ENCODE measurements at places on chromosomes 6 and 20.
A peak's percentile ranks its signal among the peaks of the same experiment; 100 is the strongest.

DNA sequence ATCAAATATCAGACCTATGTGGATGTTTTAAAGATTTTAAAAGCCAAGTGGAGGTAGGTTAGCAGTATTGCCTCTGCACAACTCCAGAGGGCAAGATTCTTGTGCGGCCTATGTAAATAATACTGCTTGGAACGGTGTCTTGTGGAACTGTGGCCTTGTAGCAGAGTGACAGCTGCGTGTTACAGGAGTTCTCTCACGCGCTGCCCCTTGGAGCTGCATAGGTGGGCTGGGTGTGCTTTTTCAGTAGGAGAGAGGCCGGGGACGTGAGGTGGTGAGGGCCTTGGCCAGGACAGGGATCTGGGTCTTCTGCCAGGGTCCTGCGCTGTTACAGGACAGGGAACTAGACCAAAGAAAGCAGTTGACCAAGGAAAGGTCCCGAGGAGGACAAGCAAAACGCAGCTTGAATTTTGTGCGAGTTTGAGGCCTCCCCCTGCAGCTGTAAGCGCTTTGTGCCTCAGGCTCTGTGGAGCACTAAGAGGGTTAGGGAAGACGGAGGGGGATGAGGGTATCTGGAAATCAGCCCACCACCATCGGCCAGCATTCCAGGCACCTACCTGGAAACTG, 1.5 kb downstream of the TMEM181 start:
- no peak for DNase-seq

- no peak for DNase-seq
Measured at GRCh38 chr6:13180538-13180937, 147.8 kb downstream of the TBC1D7 start.

DNA sequence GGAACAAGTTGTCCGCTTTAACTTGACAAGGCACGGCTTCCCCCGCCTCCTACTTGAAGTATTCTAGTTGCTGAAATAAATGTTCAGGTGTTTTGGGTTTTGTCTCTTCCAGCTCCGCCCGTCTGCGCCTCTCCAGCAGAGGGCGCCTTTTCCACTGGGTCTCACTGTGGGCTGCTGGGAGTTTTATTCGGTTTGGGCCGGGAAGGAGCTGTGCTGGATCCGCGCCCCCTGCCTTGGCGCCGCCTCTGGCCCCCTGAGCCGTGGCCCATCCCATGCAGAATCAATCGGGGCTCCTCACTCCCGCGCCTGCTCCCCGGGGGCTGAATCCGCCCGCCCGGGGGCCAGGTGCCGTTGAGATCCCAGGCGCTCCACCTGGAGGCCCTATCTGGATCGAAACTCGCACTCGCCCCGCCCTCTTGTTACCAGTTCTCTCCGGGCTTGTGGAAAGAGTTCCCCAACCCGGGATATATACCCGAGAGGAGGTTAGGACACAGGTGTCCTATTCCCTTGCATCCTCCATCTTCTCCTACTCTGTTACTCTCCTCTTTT, 51.0 kb upstream of the TCF21 start:
- peak; percentile 42 for DNase-seq

DNA sequence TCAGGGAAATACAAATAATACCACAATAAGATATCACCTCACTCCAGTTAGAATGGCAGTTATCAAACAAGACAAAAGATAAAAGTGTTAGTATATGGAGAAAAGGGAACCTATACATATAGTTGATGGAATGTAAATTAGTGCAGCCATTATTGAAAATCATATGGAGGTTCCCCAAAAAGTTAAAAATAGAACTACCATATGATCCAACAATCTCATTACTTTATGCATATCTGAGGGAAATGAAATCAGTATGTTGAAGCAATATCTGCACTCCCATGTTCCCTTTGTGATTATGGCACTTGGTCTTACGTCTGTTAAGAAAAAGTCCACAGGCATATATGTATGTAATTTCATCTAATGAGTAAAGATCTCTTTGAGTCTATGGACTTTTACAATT, 96.9 kb downstream of the STXBP5 start:
- no peak for DNase-seq

DNA sequence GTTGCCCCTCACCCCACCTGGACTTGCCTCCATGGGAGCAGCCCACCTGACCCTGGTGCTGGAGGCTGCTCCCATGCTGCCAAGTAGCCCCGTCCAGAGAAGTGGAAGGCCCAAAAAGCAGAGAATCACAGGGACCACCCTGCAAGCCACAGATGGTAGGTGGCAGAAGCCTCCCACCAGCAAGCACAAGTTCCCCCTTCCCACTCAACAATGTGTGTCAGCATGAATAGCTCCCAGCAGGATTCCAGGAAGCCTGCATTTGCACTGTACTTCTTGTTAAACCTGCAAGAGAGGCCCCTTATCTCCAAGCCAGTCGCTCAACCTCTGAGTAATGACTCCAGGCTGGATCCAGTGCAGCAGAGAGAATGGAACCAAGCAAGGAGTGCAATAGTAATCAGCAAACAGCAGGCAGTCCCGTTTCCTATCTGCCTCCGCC, 180.8 kb upstream of the CST7 start:
- DNase-seq: peak; percentile 29

GRCh38 chr20:58647162-58647795, 3.8 kb upstream of the STX16 start:
- no peak for DNase-seq

- DNase-seq: peak; percentile 74
Measured at GRCh38 chr6:144415835-144416237, 130.7 kb downstream of the UTRN start.

DNA sequence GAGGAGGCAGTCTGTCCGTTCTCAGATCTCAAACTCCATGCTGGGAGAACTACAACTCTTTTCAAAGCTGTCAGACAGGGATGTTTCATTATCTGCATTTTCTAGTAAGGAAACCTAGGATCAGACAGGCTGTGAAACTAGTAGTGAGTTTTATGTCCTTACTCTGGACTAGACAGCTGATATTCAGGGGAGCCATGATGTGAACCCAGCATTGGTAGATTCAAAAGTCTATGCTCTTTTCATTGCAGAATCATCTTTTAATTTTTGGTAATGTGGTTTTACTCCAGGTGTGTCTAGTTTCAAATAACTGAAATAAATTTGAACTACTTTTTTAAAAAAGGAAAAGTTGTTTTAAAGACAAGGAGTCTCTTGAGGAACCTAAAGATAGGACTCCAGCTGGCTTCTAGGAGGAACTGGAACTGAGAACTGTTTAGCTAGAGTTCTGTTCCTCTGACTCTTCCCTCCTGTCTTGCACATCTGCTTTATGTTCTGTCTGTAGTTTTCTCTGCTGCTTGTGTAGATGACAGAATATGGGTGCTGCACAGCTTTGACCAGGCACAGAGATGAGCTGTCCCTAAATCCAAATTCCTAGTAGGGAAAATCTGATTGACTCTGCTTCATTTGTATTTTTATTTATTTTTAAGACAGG, 27.8 kb upstream of the RNF144B start:
- DNase-seq: no peak

GRCh38 chr6:35633579-35634089, 55.1 kb downstream of the FKBP5 start:
- DNase-seq: no peak

DNA sequence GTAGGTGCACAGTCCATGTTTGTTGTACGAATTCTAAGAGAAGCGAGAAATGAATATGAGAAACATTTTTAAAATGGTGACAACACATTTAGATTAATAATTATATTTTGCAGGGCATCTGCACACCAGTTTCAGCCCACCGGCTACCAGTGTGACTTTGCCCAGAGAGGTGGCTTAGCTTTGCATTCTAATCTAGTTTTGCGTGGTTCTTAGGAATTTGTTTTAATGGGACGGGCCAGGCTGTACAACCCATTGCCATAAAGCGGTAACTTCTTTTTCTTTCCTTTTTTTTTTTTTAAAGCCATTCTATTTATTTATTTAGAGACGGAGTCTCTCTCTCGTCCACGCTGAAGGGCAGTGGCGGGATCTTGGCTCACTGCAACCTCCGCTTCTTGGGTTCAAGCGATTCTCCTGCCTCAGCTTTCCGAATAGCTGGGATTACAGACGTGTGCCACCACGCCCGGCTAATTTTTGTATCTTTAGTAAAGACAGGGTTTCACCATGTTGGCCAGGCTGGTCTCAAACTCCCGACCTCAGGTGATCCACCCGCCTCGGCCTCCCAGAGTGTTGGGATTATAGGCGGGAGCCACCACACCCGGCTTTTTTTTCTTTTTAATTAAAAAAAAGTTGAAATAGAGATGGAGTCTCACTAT, 829 bp downstream of the MANBAL start:
- DNase-seq: no peak

DNA sequence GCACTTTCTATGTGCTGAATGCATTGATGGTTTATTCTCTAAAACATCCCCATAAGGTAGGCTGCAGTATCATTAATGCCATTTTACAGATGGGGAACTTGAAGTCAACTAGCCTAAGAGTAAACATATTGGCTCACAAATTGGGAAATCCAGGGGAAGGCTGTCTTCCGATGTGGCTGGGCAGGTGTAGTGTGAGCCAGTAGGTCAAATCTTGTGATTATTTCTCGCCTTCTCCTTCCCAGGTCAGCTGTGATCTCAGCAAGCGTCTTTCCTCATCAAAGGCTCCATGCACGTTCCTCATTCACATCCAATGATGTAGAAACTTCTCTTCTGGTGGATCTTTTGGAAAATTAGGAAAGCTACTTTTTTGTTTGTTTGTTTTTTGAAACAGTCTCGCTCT, 94.1 kb upstream of the SHLD1 start:
- no peak for DNase-seq

GRCh38 chr6:136404007-136404406, 114.4 kb upstream of the BCLAF1 start:
- DNase-seq: no peak

GRCh38 chr6:116476002-116476678, 15.0 kb downstream of the CALHM6 start:
- DNase-seq: peak; percentile 40

DNA sequence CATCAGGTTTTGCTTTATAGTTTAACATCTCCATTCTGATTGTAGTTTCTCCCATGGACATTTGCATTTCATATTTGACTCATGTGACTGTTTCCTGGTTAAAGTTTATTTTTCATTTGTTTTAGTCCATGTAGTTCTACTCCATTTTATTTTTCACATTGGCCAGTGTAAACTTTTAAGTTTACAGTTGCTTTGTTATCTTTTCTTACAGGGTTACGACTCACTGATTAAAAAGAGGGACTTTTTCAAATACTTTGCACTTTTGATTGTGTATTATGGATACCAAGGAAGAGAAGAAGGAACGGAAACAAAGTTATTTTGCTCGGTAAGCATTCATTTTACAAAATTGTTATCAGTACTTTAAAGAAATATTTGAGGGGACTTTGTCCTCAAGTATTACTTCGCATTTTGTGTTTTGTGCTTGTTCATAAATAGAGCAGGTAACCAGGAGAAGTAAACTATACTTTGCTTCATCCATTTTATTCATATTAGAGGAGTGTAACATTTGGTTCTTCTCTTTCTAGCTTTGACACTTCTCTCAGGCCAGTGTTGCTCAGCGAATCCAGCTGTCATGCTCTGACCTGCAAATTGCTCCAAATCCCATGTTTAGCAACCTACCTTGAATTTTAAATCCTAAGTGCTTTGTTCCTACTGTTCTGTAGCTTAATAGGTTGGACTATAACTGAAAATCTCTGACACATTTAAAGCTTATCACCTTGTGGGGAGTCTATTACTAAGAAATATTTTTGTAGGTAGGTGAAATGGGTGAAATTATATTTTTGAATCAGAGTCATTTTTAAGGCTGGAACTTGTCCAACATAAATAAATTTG, 24.5 kb downstream of the NCOA7 start:
- DNase-seq: no peak

DNA sequence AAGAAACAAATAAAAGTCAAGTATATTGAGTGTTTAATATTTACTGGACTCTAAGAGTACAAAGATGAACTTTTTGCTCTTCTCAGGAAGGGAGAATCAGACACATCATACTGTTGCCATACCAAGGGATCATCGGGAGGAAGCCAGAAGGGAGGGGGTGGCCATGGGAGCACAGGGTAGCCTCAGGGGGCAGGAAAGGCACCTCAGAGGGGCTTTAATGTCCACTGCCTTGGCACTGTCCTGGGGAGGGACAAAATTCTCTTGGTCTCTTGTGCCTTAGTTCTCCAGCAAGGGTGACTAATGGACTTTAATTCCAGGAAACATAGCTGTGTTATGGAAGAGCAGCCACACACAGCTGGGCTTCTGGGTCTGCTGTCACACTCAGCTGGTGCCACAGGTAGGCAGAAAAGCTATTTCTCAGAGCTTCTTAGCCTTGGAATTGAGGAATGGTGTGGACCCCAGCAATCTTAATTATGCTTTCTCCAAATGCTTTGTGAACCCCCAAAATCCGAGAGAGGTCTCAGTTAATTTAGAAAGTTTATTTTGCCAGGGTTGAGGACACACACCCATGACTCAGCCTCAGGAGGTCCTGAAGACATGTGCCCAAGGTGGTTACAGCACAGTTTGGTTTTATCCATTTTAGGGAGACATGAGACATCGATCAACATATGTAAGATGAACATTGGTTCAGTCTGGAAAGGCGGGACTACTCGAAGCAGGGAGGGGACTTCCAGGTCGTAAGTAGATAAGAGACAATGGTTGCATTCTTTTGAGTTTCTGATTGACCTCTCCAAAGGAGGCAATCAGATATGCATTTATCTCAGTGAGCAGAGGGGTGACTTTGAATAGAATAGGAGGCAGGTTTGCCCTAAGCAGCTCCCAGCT, 53.2 kb downstream of the MRAP2 start:
- DNase-seq: no peak

DNA sequence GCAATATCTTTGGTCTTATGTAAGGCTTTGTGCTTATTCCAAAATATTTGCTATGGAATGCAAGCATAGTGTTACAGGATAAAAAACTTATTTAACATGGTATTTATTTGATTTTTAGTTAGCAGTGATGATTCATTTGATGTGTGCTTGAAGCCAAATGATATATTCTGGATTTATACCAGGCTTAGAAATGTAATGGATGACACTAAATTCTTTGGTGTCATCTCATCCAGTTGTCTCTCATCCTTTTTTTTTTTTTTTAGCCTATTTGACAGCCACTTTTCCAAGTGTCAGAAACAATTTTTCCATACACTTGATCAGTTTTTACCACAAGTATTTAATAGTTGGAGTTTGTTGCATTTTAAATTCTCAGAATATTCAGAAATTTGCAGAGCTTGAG, 515.3 kb downstream of the CDKAL1 start:
- peak; percentile 69 for DNase-seq

GRCh38 chr20:58224974-58225373, 3.5 kb downstream of the ANKRD60 start:
- no peak for DNase-seq

GRCh38 chr6:4344317-4344899, 209.0 kb upstream of the ECI2 start:
- no peak for DNase-seq

DNA sequence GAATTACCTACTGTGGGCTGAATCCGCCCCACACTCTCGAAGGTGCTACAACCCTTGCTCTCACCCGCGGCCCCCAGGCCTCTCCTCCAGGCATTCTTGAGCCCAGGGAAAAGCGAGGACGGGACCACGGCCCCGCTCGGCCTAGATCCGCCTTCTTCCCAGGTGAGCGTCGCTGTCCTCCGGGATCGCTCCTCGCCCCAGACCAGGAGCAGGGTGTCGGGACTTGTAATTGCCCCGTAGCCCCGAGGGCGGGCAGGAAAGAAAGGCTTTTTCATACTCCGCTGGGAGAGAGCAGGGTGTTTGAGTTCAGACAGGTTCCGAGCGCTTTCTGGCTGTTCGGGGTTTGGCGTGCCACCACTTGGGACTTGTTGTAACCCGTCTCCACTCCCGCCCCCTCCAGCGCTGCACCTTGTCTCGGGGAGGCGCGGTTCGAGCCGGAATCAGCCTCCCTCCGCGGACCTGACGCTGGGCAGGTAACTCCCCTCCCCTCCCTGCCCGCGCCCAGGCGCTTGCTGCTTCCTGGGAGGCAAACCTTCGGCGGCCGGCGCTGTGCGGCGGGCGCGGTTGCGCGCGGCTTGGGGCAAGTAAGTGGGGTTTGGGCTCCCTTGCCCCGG, at the start of gene FAM83B:
Gene FAM83B, plus strand, starts transcription at position 529 of the 614 bp plus-strand sequence. CDS start 23,476 bp downstream, outside the sequence.
- peak; percentile 10 for DNase-seq

Data from iris pigment epithelial cell (primary cell).